ENCODE measurements at places on chromosomes 11 and 22. TPM values are rescaled to one million over a fixed set of nuclear protein-coding genes. Genes with fewer than 3 reads are reported as not detected.
A peak's percentile ranks its signal among the peaks of the same experiment; 100 is the strongest.

DNA sequence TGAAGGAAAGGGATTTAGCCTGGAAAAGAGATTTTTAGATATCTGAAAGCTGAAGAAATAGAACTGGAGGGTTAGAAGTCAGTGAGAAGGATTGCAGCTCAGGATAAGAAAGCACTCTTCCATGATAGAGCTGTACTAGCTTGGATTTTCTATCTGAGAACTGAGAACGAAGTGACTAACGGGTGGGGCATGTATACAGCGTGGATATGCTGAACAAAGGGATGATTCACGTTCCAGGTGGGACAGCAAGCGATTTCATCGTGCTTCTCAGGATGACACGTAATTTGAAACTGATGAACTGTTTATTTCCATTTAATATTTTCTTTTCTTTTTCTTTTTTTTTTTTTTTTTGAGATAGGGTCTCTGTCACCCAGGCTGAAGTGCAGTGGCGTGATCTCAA lies 53.0 kb downstream of the GRAMD1B start:
- DNase-seq = no peak

DNA sequence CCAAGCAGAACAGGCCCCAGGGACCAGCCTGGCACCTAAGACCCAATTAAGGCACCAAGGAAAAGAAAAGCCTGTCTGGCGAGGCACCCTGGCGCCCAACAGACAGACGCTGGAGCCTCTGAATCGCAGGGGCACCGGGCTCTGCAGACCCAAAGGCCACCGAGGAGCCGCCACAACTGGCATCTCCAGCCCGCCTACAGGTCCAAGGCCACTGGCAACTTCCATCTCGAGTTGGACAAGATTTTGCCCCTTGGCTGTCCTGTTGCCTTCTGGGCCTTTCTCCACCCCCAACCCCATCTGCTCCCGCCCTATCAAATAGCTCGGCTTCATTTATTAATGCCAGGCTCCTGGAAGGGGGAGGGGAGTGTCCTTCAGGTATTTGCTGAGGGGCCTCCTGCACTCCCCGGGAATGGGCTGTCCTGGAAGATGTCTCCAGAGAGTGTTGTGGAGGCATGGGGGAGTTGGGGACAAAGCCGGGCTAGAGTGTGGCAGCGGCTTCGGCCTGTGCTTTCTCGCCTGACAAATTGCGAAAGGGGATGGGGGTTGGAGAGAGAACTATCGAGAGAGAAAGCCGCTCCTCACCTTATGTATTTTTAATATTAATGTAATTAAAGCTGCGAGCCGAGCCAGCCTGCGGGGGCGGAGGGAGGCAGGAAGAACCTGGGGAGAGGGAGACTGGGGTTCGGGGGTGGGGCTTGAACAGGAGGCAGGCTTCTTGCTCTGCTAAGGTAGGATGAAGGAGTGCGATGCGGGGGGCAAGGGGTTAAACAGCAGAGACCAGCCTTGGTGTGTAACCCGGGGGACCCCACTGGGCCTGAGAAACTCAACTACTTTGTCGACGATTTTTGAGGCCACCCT lies 2.0 kb downstream of the DSCAML1 start:
- no peak for DNase-seq

DNA sequence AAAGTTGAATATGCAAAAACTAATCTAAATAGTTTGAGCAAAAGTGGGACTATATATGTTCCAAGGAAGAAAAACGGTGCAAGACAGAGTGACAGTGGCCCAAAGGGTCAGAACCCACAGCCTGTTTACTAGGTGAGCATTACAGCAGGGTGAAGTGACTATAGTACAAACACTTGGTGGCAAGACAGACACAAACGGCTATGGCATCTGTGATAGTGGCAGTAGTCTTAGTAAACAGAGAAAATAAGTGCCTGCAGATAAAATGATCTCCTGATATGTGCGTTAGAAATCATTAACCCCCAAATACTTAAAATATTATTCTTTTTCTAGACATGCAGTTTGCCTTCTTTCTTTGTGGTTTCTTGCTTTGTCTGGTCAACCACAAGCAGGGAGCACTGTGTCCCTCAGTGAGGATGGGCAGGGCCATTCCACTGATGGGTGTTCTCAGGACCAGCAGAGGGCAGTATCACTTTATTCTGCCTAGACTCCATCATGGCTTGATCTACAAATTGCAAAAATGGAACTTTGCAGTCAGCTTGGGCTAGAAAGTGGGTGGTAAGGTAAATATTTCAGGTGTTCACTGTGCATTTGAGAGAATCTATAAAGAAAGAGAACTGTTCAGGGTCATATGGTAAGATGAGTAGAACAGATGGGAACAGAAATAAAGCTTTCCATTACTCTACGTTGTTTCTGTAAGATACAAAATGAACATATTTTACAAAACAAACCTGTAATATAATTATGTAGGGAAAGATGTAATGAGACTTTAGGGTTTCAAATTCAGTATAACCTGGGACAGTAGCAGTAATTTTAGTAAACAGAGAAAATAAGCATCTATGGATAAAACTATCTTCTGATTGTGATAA lies 198.2 kb downstream of the SWAP70 start:
- peak; percentile 74 for DNase-seq

INS gene
- total RNA-seq = not detected

DNA sequence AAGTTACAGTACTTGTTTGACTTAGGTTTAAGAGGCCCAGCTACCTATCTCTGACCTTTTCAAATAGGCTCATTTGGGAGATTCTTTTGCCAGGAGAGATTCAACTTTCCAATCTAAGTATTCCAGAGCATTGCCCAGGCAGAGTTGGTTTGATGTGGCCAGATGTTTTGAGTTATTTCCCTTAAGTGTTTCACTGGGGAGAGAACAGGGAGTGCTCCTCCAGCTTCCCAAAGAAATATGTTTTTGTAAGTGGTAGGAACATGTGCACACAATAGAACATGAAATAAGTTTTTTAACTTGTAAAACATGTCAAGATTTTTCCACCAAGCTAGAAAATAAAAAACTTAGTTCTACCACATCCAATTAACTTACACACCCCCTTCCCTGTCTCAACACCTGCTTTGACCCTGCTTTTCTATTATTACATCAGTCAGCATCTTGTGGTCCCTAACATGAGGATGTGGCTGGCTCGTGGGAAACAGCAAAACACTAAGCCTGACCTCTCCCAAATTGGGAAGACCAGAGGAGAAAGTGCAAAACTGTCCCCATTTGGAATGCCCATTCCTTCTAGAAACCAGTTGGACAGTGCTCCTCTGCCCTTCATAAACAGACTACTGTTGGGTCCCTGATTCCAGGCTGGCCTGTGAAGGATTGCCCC lies 70.4 kb upstream of the RASSF10 start:
- DNase-seq = no peak

INPP5J gene
- 0.43 TPM for total RNA-seq

DNA sequence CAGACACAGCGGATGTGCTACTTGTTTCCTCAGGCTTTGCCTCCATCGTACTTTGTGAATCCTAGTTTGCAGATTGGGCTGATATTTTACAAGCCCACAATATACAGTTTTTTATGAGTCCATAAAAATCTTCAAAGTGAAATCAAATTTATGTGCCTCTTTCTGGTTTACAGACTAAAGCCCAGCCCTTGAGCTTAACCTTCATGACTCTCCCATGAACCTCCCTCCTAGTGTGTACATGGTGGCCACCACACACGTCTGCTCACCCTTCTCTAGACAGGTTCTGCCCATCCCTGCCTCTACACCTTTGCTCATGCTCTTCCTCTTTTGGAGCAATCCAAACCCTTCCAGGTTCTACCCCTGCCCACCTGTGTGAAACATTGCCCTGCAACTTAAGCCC lies 129.4 kb downstream of the TENM4 start:
- DNase-seq = no peak

TSPAN32 gene
- total RNA-seq = 0.43 TPM

DNA sequence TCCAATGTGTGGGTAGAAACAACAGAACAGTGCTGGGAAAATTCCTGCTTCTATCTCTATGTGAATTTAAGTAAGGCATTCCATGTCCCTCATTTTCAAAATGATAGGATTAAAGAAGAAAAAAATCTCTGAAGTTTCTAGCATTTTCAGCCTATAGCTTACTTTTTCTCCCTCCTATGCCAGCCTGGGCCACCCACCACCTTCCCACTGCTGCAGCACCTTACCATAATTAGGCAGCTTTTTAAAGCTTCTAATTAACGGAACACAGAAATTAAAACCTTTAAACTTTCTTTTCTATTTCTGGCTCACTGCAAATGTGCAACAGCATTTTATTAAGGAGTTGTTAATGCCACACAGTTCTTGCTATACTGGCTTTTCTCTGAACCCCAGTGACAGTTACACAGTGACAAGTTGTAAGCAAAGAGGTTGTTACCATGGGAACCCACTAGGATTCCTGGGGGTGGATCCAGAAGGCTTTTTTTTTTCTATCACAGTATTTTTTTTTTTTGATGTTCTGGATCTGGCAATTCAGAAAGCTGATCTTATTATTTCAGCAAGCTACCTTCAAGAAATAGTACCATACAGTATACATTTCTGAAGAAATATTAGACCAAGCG lies 20.2 kb downstream of the CELF1 start:
- DNase-seq = no peak

GSTT2B gene
- total RNA-seq = 1.9 TPM

OR52K2 gene
- total RNA-seq = not detected

TMEM41B gene
- 48.8 TPM for total RNA-seq

CCDC188 gene
- 0.43 TPM for total RNA-seq

DNA sequence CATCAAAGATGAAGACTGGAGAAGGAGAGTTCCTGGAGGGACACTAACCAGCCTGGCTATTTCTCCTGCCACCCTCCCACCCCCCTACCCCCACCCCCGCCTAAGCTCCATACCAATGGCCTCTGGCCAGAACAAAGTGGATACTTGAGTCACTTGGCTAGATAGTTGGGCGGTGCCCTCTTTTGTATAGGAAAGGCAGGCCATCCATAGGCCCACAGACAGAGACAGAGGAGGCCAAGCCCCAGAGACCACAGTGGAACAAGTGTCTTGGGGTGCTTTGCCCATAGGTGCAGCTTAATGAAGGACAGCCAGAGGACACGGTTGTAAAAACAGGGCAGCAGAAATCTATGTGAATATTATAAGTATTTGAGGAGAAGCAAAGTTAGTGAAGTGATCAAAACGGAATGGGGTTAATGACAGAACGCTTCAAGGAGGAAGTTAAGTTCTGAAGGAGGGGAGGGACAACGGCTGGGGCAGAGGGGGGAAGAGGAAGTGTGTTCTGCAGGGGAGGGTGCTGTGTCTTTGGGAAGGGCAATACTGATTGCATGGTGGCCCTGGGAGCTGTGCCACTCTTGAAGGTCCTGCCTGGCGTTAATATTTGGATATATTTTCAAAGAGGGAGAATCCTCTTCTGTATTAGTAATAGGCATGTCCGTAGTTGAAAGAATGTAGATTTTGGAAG lies 32.7 kb downstream of the FLI1 start:
- DNase-seq = no peak

RBMXL2 gene
- not detected for total RNA-seq

GRCh38 chr11:11311169-11311568 lies 41.9 kb downstream of the CSNK2A3 start:
- no peak for DNase-seq

All from fibroblast of villous mesenchyme (primary cell).